NCI-H1417 treated with DMSO at 0.1 percent for 48 hours (cell line): ENCODE measurements at places on chromosomes 4 and X.

GRCh38 chr4:45102716-45103115 lies 376.4 kb upstream of the GNPDA2 start:
- DNase-seq = no peak

DNA sequence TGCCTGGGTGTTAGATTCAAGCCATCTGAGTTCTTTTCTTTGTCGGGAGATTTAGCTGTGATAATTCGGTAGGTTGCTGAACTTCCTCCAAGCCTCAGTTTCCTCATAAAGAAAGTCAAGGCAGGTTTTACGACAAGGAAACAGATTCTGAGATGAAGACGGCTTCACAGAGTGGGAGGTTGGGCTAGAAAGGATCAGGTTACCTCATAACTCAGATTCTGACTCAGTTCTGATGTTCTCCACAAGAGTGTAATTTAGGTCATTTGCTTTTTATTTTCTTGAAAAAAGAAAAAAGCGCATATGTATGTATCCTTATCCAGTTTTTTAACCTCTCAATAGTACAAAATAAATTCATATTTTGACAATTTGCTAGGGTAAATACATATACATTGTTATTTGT lies 47.2 kb upstream of the ELOVL6 start:
- DNase-seq = no peak

- DNase-seq = no peak
Measured at GRCh38 chr4:130028552-130028951, 932.6 kb downstream of the C4orf33 start.

- no peak for DNase-seq
Measured at GRCh38 chr4:92872604-92873003, 568.8 kb downstream of the GRID2 start.

GRCh38 chr4:106588891-106589290 lies 220.3 kb upstream of the GIMD1 start:
- DNase-seq = no peak

DNA sequence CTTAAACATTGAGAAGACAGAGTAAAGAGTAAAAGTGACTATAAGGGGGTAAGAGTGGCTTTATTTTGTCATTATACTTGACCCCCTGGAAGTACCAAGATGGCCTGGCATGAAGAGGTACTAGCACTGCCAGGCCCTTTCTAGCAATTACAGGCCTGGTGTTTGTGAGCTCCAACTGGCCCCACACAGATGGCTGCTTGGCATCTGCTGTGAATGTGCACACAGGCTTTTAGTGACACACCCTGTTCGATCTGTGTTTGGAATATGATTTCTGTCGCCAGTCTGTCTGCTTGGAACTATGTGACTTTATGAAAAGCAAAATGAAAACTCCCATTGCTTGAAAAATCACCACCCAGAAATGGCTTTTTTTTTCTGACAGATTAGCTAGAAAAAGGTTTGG lies 123.3 kb downstream of the CLCN4 start:
- DNase-seq = no peak

- DNase-seq = no peak
Measured at GRCh38 chr4:5143306-5143861, 92.1 kb downstream of the STK32B start.

DNA sequence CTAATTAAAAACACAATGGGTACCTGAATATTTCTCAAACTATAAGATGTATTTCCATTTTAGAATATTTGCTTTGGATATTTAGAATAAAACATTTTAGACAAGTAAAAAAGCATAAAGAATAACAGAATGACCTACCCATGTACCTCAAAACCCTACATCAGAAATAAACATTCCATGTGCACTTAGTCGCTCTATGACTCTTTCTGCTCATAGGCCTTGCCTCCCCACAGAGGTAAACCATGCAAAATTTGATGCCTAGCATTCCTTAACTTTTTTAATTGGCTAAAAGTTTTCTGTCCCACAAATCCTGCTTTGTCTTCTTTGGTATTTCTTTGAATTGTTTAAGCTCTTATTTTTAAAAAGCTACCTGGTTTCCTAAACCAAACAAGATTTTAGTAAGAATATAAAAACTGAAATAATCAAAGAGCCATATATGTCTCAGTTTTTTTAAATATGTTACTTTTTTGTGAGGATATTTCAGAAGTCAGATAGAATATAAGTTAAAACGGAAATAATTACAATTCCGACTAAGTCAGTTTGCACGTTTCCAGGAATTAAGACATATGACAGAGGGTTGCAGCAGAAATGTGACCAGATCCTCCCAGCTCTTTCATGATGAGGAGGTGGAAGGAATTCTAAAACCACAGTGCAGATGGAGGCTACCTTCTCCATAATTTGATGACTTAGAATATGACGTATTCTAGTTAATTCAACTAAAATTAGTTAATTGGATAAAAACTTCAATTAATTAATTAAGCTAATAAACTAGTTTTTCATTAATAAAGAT lies 102.5 kb downstream of the FIP1L1 start:
- no peak for DNase-seq

DNA sequence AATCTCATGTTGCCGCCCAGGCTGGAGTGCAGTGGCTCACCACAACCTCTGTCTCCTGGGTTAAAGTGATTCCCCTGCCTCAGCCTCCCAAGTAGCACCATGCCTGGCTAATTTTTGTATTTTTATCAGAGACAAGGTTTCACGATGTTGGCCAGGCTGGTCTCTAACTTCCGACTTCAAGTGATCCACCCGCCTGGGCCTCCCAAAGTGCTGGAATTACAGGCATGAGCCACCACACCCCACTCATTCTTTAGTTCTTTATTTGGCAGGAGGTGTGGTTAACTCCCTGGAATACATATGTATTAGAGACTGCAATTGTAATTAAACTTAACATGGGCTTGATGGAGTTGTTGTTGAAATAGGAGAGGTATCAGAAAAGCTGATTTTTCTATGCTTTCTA lies 1396.9 kb upstream of the IGFBP7 start:
- DNase-seq = no peak

GRCh38 chrX:134338527-134338926 lies 101.5 kb downstream of the CCDC160 start:
- DNase-seq = no peak

DNA sequence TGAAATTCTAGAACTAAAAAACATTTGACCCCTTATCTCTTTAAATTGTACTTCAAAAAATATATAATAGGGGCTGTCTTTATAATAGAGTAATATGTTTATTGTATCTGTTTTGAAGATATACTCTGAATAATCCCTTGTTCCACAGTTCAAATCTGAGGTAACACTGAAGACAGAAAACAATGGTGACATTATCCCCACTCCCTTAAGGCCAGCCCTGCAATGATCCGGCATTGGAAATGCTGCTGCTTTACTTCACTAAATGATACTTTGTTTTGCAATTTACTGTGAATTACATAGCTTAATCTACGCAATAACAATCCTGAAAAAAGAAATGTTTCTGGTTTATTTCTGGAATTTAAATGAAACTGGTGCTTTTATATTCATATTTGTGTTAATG lies 34.4 kb upstream of the ZFP42 start:
- no peak for DNase-seq

- DNase-seq = no peak
Measured at GRCh38 chrX:113399506-113400192, 559.0 kb upstream of the AMOT start.

DNA sequence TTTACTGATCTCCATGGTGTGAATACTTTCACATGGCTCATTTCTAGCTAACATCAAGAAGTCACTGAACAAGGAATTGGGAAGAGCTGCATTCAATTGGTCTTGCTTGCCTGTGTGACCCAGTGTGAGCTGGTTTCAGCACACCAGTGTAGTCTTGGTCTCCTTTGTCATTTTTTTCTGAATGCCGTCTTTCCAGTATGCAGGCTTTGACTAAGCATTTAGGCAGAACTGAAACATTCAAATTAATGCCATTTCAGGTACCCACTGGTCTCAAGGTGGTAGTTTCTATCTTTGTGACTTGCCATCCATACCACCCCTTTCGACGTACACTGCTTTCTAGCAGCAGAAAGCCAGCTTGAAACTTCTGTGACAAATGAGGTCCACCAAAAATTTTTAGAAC lies 550.5 kb upstream of the BOD1L1 start:
- DNase-seq = no peak

GRCh38 chrX:118272242-118272641 lies 73.7 kb upstream of the WDR44 start:
- no peak for DNase-seq

DNA sequence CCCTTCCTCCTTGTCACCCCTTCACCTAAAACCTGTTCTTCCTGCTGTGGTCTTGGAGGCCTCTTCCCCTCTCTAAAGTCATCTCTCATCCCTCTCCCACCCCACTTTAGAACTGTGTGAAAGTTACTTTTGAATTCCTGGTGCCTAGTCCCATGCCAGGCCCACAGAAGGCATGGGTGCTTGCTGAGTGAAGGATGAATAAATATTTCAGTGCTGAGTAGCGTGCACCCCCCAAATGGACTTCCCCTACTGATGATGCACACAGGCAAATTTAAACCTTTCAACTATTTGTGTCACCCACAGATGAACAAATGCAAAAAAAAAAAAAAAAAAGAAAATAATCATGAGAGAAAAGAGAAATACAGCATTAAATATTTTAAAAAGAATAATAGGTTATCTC lies 19.8 kb downstream of the PSMD10 start:
- DNase-seq = no peak

DNA sequence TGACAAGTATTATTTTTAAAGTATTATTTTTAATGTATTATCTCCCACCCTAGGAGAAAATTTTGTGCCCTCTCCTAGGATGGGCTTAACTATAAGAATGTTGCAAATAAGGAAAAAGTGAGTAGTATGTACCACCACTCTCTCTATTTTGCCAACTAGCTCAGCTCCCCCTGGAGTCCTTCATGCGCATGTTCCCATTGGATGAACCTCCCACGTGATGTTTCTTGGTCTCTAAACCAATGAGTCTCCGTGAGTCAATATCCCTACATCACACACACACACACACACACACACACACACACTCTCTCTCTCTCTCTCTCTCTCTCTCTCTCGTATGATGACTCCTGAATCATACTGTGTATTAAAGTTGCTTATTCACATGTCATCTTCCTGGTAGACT lies 129.7 kb upstream of the ZFP42 start:
- no peak for DNase-seq

DNA sequence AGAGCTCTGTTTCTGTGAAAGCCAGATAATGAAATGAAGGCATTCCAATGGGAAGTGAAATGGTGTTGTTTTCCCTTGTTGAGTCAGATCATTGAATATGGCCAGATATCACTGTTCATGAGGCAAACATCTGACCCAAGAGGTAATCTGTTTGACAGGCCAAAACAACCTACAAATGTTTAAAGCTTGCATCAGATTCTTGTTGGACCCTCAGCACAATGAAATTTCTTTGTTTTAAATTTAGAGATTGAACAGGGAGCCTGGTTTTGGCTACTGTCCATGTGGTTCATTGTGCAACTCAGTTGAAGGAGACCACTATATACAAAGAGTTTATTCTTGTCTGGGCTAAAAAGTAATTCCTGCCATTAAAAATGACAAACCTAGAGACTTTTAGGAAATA lies 159.1 kb downstream of the AFF2 start:
- no peak for DNase-seq

DNA sequence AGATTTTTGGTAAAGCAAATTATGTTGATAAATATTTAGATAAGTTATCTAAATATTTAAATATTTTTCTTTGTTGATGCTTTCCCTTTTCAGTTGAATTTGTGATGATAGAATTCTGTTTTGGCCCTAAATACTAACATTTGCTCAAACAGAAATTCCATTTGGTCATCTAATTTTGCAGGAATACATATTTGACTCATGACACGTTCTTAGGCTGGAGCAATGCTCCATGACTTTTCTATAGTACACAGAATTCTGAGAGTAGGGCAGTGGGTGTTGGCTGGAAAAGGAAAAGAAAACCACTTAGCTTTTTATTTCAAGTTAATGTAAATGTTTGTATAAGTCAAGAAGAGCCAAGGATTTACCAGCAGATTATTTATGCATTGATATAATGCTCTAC lies 58.6 kb upstream of the GK2 start:
- DNase-seq = no peak

GRCh38 chr4:53309321-53310040 lies 56.4 kb downstream of the SCFD2 start:
- DNase-seq = no peak

DNA sequence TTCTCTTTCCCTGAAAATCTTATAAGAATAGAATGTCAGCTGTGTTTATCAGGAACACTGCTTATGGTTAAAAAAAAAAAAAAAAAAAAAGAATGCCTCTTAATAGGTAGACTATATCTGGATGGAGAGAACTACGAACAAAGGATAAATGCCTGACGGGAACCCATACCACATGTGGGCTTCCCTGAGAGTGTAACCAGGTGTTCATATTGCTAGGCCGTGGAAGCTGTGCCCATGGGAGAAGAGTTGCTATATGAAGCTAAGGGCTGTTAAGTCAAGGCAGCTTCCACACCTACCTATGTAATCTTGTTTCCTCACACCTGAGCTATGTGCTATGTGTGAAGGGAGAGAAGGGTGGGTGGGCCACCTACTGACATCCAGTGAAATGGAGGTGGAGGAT lies 27.3 kb downstream of the TMEM184C start:
- DNase-seq = no peak

DNA sequence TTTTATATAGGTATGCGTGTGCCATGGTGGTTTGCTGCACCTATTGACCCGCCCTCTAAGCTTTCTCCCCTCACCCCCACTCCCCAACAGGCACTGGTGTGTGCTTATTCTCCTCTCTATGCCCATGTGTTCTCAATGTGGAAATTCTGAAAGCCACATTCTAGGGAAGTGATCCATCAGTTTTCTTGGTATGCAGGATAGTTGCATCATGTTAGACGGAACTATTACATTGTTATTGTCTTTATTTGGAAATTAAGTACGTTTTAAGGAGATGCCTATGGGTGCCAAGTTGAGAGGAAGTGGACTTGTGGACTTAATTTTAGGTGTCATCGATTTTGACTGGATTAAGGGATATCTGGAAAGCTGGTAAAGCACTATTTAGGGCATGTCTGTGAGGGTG lies 204.6 kb downstream of the RBM46 start:
- DNase-seq = no peak

DNA sequence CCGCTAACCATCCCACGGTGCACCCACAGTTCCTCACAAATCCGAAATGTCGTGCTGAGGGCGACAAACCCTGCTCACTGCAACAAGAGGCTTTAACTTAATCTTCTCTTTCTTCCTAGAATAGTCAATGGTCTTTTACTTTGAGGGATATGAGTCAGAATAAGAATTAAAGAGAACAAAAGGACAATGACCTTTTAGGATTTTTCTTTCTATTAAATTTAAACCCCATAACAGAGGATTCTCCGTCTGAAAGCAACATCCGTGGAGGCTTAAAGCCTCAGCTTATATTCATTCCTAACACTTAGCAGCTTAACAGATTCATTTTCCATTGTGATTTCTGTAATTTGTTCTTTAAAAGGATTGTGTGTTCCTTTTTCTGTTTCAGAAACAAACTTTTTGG lies 44.9 kb upstream of the PUDP start:
- DNase-seq = no peak
